ENCODE measurements at places on chromosomes 6 and 20. TPM values are rescaled to one million over a fixed set of nuclear protein-coding genes. Genes with fewer than 3 reads are reported as not detected.

The DCBLD1 gene
- total RNA-seq = 24.0 TPM

The UBD gene
- total RNA-seq = 0.44 TPM

The GLP1R gene
- not detected for total RNA-seq

The ASIP gene
- total RNA-seq = not detected

The GPX5 gene
- total RNA-seq = not detected

The MBOAT1 gene
- 2.7 TPM for total RNA-seq

The MOG gene
- total RNA-seq = not detected

The SOX12 gene
- total RNA-seq = 23.4 TPM

The TMEM74B gene
- total RNA-seq = 3.7 TPM

The LY6G6D gene
- total RNA-seq = not detected

The WFDC5 gene
- not detected for total RNA-seq

The PTGIS gene
- total RNA-seq = 0.02 TPM

The SEMG1 gene
- not detected for total RNA-seq

The DNAH8 gene
- total RNA-seq = not detected
